ENCODE measurements at places on chromosomes 1 and 21.
A peak's percentile ranks its signal among the peaks of the same experiment; 100 is the strongest.

- no peak for DNase-seq
Measured at GRCh38 chr1:178634445-178634844, 90.6 kb upstream of the RALGPS2 start.

- no peak for DNase-seq
Measured at GRCh38 chr1:44531785-44532566, 126.9 kb downstream of the RNF220 start.

DNA sequence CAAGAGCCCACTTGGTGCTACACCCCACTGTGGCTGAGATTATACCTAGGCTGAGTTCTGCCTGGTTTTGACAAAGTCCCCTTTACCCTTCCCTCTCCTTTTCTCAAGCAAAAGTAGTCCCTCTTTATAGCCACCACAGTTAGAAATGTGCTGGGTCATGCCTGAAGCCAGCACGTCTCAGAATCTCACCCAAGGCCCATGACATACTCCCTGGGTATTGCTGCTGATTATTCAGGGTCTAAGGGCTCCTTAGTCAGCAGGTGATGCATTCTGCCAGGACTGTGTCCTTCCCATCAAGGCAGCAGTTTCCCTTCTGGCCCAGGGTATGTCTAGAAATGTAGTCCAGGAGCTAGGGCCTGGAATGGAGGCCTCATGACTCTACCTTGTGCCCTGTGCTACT, 67.3 kb upstream of the COX20 start:
- no peak for DNase-seq

GRCh38 chr1:5514527-5515183, 477.6 kb downstream of the NPHP4 start:
- DNase-seq: peak; percentile 74

DNA sequence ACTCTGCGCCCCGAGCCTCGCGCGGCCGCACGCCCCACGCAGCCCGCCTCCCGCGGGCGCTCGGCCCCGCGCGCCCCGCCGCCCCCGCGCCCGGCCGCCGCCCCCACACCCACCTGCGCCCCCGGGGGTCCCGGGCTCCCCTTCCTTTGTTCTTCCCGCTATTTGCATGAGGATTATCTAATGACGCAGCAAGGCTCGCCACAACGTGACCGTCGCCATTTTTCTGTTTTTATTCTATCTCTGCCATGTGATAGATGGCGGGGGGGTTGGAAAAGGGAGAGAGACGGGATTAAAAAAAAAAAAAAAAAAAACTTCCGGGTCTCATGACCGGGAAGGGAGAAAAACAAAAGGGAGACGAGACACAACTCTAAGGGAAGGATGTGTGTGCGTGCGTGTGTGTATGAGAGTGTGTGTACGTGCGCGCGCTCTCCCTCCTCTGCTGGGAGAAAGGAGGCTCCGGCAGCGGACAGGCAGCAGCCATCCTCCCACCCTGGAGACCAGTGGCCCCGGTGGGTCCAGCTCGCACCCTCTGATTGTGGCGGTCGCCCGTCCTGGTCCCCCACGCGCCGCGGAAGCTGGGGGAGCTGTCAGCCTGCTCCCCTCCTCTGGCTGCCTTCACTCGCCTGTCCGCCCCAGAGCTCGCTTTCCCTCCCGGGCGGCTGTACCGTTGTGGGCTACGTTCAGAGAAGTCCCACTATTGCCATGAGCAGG, 80.4 kb upstream of the AK4 start:
- peak; percentile 59 for DNase-seq

DNA sequence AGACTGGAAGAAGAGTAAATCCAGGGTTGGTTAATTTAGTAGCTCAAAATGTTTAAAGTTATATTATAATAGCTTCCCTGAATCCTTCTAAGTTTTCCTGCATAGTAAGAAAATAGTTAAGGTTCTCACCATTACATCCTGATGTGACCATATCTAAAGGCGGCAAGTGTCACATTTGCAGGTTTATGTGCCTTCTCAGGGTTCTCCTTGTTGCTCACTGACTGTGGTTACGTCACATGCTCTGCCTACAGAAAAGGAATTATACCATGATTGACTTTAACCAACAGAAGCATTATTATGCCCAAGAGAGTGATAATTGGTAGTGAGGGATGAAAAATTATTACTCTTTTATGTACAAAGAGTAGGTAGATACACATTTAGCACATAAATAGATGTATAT, 539.8 kb downstream of the PTPRC start:
- no peak for DNase-seq

GRCh38 chr1:28129150-28129549, 40.7 kb upstream of the EYA3 start:
- no peak for DNase-seq

DNA sequence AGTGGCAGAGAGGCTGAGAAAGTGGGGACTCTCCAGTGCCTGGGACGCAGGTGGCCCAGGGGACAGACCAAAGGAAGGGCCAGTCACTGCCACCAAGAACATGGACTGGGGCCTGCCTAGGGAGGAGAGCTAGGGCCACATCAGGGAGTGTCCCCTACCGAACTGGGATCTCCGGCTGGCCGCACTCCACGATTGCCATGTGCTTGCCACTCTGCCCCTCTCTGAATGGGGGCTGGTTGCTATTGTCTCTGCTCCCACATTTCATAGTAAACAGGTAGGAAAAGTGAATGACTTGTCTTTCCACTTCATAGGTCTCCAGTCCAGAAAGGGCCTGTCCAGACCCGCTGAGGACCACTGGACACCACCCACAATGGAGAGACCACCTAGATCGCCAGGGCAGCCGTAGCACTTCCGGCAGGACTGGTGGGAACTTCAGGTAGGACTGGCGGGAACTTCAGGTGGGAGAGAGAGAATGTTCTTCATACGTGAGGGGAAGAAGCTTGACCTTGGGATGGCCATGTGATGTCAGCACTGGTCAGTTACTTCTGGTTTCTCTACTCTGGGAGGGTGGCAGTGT, 55.2 kb upstream of the PDE9A start:
- DNase-seq: no peak

- DNase-seq: no peak
Measured at GRCh38 chr1:181175356-181175910, 86.9 kb downstream of the IER5 start.

DNA sequence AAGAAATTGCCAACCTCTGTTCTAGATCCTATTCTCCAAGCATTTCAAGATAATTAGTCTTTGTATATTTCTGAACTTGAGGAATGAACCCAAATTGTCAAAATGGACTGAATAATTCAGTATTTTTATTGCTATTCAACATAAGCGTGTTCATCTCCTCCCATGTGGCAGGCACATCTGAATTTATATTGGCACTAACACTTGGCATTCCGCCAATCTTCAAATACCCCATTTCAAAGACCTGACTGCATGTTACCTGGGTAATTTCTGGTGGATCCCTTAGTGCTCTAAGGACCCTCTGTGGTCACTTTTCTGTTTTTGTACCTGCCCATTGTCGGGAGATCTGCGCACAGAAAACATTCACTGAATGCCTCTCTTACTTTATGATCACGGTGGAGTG, 66.6 kb downstream of the BACE2 start:
- no peak for DNase-seq

DNA sequence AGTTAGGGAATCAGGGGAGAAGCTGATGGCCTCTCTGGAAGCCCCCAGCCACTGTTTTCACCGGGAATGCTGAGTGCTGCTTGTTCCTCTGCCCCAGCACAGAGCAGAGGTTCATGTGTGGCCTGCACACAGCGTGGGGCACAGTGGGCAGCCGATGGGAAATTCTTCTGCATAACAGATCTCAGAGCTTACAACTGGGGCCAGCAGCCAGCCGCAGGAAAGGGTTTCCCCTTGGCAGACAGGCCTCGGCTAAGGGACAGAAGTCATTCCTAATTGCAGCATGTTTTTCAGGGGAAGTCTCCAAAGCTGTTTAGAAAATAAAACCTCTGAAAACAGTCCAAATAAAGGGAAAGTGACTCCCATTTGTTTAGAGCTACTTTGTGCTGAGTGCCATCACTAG, 22.6 kb downstream of the HMGB4 start:
- no peak for DNase-seq

GRCh38 chr1:50147191-50147850, 38.6 kb downstream of the ELAVL4 start:
- DNase-seq: no peak

DNA sequence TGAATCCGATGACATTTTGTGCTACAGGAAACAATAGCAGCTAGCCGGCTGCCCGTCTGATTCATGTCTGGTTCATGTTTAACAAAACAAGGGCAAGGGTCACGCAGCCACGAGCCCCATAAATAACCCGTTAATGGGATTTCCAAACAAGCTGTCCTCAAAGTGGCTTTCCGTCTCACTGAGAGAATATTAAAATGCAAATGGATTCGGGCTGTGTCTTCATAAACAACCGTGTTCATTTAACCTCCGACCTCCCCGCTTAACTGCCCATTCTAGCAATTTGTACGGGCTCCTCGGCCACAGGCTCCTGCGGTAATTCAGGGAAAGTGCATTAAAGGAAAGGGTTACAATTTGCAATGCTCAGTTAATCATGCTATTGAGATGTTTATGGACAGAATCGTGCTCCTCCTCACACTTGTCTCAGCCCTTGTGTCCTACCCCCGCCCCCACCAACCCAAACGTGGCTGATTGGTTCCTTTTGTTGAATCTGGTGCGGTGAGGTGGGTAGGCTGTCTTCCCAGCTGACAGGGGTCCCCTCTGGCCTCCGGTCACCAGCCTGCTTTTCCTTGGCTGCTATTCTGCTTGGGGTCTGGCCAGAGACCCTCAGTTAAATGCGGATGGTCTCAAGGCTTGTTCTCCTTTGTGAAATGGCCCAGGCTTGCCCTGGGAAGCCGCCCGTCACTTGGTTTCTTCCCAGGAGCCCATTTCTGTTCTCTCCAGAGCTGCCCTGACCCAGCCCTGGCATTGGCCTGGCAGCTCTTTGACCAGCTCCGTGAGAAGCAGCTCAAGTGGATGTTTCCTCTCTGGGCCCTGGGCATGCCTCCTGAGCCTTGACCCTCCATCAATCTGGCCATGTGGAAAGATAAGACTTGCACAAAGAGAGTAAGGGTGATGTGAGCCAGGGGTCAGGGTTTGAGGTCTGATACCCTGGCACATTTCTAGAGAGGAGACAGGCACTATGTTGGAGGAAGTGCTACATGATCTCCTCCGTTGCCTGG, 200.7 kb upstream of the POU3F1 start:
- no peak for DNase-seq

- no peak for DNase-seq
Measured at GRCh38 chr1:36836196-36836883, 198.0 kb downstream of the GRIK3 start.

DNA sequence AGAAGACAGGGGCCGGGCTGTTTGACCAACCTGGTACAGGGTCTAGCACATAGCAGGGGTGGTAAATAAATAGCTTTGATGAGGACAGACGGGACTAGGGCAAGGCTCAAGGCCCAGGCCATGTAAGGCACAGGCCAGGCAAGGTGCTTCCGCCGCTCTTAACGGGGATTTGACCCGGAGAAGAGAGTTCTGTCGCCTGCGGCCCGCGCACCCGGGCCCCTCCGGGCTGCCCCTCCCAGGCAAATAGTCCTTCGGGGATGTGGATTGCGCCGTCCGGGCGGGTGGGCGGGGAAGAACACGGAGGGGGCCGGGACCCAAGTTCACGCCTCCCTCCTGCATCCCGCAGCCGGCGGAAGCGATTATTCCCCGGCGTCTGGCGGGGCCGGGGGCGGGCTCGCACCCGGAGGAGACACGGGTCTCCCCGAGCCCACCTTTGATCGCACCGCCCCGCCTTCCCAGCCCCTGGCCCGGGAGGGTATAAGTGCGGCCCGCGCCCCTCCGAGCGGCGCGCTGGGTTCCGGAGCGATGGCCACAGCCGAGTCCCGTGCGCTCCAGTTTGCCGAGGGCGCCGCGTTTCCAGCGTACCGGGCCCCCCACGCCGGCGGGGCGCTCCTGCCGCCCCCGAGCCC, at the start of gene MIXL1:
MIXL1 (plus strand) TSS at position 508 of the 629 bp plus-strand sequence; CDS start at position 526, 18 bp downstream.
- no peak for DNase-seq

DNA sequence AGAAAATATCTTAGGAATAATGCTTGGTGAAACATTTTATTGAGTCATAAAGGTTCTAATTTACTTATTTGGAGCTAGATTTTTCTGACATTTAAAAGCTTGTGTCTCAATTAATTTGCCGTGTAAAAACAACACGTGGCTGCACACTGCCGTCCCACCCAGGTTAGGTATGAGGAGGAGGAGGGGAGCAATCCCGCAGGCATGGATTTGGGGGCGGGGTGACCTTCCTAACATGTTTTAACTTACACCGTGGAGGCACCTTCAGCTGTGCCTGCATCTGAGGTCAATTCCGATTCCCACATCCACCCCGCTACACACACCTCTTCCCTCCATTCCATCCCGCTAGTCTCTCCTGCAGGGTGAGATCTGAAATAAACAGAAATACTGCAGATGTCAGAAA, 28.5 kb upstream of the UMODL1 start:
- no peak for DNase-seq

DNA sequence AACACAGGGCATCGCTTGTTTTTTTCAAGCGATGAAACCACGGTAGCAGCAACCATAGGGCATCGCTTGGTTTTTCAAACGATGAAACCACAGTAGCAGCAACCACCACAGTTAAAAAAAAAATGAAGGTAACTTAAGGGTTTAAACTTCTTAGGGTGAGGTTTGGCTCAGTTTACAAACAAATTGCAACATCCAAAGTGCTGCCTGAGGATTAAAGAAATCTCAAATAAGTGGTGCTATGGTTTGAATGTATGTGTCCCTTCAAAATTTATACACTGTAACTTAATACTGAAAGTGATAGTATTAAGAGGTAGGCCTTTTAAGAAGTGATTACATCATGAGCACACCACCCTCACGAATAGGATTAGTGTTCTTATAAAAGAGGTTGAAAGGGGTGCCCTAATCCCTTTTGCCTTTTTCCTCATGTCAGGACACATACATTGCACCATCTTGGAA, 6.4 kb upstream of the GBP5 start:
- no peak for DNase-seq

- DNase-seq: no peak
Measured at GRCh38 chr1:48526008-48526710, 54.2 kb upstream of the SPATA6 start.

DNA sequence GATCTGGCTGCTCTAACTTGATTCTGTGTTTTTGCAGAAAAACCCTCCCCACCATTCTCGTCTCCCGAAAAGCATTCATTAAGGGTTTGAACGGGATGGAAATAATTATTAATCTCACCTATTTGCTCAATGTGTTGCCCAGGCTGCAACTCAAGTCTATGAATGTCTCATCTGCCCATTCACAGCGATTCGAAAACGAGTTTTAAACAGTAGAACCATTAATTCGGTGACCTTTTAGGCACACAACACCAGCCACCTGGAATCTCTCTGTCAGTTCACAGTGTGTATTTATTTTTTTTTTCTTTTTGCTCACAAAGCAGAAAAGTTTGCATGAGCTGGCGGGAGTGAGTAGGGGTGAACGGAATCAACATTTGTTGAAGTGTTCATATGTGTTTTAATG, 764.7 kb upstream of the TPTE start:
- DNase-seq: no peak

GRCh38 chr1:160813215-160813614, 17.2 kb downstream of the LY9 start:
- DNase-seq: no peak

- DNase-seq: no peak
Measured at GRCh38 chr1:14500041-14500440, 98.4 kb upstream of the KAZN start.

DNA sequence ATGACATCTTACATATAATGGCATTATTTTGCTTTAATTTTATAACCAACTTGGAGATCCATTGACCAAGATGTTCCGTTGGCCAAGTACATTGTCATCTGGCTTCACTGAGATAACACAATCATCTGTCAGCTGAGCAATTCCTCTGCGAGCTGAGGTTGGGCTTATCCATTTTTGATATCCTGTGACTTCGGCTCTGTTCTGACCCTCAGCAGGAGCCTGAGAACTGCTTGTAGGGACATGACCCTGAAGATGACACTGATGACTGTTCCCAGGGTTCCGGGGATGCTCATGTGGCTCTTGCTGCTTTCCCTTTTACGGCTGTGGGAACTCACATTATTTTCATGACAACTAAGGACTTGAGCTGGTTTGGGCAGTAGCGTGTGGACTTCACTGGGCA, 51.2 kb downstream of the TLR5 start:
- DNase-seq: no peak
